ENCODE measurements at places on chromosomes 2 and 18.

DNA sequence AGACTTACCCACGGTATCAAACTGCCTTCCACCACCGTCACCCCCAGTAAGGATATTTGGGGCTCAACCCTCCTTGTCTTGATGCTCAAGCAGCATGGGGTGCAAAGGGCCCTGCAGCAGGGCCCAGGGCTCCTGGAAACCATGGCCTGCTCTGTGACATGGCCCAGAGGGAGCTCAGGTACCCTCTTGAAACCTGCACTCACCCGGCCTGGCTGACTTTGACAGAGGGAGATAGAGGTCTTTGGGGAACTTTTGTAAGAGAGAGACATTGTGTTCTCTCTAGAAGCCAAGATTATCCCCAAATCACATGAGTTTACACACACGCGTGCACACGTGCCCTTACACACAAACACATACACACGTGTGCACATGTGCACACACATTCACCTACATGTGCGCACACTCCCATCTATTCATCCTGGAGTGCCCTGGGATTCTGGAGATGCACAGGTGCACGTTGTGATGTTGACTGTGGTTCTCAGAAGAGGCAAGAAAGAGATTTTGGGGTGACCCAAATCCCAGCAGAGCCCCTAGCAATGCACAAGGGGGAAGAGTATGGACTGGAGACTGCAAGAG lies 19.6 kb upstream of the KCNK3 start:
- DNase-seq: no peak

DNA sequence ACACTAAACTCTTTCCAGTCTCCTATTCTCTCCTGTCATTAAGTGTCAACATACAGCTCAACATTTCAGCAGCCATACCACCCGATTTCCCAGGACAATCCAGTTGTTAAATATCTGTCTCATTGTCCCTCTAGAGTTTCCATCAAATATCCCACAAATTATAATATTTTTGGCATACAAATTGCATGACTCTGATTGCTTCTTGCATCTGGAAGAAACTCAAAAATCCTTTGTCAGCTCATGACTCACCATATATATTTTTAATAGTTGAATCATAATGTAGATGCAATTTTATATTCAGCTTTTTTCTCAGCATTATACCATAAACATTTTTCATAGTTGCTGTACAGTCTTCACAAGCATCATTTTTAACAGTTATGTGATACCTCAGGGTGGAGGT lies 7.2 kb downstream of the SLC30A3 start:
- no peak for DNase-seq

- no peak for DNase-seq
Measured at GRCh38 chr2:11319939-11320338, 24.5 kb downstream of the ROCK2 start.

DNA sequence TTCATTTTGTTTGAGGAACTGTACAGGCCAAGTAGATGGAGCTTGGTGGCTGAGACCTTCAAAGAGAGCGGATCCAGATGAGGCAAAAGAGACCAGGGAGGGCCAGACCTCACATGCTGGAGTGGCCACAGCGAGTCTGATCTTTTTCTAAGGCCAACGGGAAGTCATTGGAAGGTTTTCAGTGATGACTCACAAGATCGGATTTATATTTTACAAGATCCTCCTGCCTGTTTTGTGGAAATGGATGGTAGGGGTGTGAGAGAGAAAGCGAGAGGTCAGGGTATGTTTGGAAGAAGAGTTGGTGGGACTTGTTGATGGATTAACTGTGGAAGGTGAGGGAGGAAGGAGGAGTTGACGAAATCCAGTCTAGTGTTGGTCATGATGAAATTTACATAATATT lies 44.6 kb upstream of the TUBA3D start:
- DNase-seq: no peak

DNA sequence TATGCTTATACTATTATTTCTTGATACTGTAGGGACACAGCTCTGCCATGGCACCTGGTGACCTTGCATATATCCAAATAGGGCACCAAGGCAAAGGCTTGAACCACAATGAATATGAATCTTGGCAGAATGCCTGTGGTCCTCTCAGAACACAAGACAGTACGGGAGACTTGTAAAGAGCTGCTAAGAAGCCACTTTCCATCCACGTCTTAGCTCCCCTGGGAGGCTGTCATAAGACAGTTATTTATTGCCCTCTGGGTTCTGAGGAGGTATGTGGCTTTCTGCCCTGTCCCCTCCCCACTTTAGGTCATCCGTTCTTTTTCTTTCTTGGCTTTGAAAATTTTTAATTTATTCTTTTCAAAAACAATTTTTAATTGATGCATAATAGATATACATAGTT lies 29.8 kb upstream of the MRPL33 start:
- DNase-seq: no peak
